ENCODE measurements at places on chromosomes 2 and 18. TPM values are rescaled to one million over a fixed set of nuclear protein-coding genes. Genes with fewer than 3 reads are reported as not detected.

- no peaks in the 10 kb centered on the region for H3K27me3 ChIP-seq
- no peaks in the 10 kb centered on the region for H3K4me1 ChIP-seq
- H3K27ac ChIP-seq: no peak overlapping the region
- no peaks in the 10 kb centered on the region for H3K36me3 ChIP-seq
These were observed 5.7 kb downstream of the RAMP1 start for GRCh38 chr2:237864940-237865622.

GRCh38 chr18:44826418-44827259 is 146.0 kb downstream of the SETBP1 start:
- no peak overlapping the region for H3K4me3 ChIP-seq
- H3K27ac ChIP-seq: peak overlapping the region; percentile 85
- H3K4me1 ChIP-seq: peaks cover 30% of the 10 kb centered on the region
- no peaks in the 10 kb centered on the region for H3K36me3 ChIP-seq

- H3K36me3 ChIP-seq: no peaks in the 10 kb centered on the region
- peaks cover 79% of the 10 kb centered on the region for H3K4me1 ChIP-seq
- H3K4me3 ChIP-seq: no peak overlapping the region
- DNase-seq: peak; percentile 0
- H3K27me3 ChIP-seq: no peaks in the 10 kb centered on the region
These were observed 9.8 kb downstream of the HS6ST1 start for GRCh38 chr2:128308889-128309279.

DNA sequence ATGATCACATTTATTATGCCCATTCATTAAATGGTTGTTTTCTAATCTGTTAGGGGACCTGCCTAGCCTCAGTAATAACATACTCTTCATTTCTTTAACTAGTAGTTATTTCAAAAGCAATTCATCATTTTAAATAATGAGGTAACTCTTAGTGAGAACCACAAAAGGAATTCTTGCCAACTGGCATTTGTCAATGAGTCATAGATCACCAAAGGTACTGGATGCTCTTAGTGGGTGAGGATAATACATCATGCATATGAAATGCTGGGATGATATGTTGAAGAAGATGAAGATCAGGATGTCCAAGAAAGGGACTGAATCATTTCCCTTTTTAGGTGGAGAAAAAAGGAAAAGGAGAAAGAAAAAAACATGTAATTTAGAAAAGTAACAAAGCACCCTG is 826.2 kb upstream of the DDX18 start:
- no peaks in the 10 kb centered on the region for H3K4me1 ChIP-seq
- H3K27me3 ChIP-seq: no peaks in the 10 kb centered on the region
- no peak overlapping the region for H3K4me3 ChIP-seq

The COLEC11 gene
- total RNA-seq: 2.8 TPM

DNA sequence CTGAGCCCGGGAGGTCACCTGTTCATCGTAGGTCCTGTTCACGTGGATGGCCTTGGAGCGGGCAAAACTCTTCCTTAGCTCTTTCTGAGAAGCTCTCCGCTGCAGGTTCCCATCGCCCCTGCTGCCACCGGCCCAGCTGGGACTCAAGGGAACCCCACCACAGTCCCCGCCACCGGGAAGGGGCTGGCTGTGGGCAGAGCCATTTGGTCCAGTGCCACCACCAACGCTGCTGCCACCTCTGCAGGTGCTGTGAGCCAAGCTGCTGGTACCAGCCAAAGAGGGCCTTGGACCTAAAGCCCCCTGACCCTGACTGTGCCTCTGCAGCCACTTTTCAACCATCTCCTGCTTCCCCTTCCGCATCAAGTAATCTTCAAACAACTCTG is 586 bp downstream of the PDE11A start:
- H3K4me3 ChIP-seq: no peak overlapping the region
- H3K36me3 ChIP-seq: no peaks in the 10 kb centered on the region
- peak; percentile 8 for DNase-seq

DNA sequence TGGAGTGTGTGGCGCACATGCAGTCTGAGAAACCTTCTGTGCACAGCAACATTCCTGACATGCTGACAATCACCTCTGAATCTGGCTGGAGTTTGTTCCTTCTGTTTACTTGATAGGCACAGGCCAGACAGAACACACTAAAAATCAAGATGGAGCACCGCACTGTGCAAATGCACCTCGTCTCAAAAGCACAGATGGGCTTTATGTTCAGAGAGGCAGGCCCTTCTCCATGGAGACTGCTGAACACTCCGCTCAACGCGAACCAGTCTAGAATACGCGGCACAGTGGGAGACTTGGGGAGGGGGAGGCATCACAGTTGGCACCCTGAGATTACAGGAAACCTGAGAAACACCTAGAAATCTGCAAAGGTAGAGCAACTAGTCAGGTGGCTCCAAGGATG is 58.4 kb upstream of the DNMT3A start:
- H3K4me1 ChIP-seq: no peaks in the 10 kb centered on the region
- H3K36me3 ChIP-seq: no peaks in the 10 kb centered on the region
- H3K4me3 ChIP-seq: no peak overlapping the region

The KCNG2 gene
- total RNA-seq: not detected

The VWC2L gene
- total RNA-seq: not detected

The LRRC30 gene
- not detected for total RNA-seq

The DOK6 gene
- total RNA-seq: 2.1 TPM

DNA sequence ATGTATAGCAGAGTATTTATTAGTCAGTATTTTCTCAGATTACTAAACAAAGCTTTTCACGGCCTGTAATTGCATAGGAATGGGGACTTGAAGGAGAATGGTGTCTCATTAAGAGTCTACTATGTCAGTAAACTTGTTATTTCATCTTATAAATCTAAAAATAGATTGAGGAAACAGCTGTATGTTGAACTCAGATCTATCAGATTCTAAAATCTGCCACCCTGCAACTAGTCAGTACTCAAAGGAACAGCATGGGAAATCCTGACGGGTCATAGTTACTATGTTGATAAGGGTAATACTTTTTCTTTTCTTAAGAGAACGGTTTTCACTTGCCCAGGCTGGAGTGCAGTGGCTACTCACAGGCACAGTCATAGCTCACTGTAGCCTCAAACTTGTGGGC is 70.2 kb upstream of the EMILIN2 start:
- no peak for DNase-seq
- H3K36me3 ChIP-seq: peaks cover 39% of the 10 kb centered on the region
- no peaks in the 10 kb centered on the region for H3K4me1 ChIP-seq

The FEZ2 gene
- total RNA-seq: 51.6 TPM

The TANC1 gene
- total RNA-seq: 58.9 TPM

DNA sequence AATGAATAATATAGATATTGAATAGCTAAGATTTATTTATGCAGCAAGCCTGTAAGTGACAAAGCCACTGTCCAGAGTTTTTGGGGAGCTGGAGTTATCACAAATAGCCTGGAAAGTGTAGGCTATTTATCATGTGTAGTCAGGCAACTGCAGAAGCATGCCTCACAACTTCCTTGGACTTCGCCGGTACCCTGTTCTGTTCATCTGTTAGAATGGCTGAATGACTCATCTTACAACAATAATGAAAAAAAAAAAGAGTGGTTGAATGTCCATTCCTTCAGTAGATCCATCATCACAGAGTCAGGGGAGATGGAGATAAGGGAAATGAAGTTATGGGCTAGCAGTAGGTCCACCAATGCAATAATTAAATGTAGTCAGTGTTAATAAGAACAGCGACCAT is 24.0 kb upstream of the ATP5MC3 start:
- H3K36me3 ChIP-seq: no peaks in the 10 kb centered on the region
- H3K4me3 ChIP-seq: no peak overlapping the region
- H3K27me3 ChIP-seq: no peaks in the 10 kb centered on the region
- DNase-seq: no peak
- no peaks in the 10 kb centered on the region for H3K4me1 ChIP-seq
- H3K27ac ChIP-seq: no peak overlapping the region

GRCh38 chr2:196638765-196639164 is 750 bp upstream of the CCDC150 start:
- H3K4me3 ChIP-seq: no peak overlapping the region
- DNase-seq: no peak
- H3K27me3 ChIP-seq: no peaks in the 10 kb centered on the region
- H3K27ac ChIP-seq: no peak overlapping the region
- H3K4me1 ChIP-seq: no peaks in the 10 kb centered on the region

The GLI2 gene
- total RNA-seq: 1.2 TPM
